ENCODE measurements at places on chromosomes 16 and 17.

DNA sequence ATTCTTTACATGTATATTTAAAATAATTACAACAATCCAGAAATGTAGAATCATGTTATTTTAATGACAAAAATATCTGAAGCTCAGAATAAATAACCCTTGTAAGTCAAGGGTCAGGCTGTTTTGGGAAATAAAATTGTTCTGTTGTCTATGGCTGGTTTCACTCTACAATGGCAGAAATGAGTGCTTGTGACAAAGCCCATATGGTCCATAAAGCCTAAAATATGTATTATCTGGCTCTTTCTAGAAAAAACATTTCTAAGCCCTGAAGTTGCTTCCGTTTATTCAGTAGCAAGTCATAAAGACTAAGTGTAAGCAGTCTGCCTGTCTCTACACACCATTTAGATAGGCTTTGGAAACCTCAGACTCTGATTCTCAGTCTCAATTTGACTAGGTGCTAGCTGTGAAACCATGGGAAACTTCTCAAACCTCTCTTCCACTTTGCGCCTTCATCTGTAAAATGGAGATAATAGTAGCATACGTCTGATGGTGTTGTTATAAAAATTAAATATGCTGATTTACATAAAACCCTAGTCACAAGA is 365.7 kb upstream of the CA10 start:
- no peak for DNase-seq

DNA sequence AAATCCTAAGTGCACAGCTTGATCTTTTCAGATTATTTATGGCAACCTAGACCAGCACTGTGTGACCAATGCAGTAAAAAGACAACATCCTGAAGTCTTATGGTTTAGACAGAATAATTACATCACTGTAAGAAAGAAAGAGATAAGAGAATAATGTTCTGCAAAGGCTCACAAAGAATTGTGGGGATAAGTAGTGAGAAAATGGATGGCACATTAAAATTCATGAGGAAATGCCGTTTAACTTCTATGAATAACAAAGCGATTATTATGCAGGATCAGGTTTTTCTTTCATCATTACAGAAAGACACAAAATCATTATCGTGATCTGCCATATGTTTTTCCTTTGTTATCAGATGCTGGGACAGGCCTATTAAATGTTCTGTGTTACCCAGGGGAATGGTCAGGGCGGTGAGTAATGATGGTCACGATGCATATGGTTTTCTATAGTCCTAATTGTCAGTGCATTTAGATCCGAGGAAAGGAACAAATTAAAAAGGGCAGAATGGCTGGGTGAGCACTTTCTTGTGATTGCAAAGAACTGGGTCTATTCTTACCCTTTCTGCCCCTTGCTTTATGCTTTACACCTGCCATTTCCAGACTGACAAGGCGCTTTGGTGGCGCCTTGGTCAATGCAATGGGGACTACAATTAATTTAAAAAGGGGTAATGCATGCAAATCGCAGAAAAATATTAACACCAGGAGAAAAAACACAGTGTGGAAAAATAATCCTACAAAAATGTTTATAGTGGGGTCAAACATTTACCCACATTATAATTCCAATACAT is 18.1 kb upstream of the DHX40 start:
- DNase-seq = no peak

DNA sequence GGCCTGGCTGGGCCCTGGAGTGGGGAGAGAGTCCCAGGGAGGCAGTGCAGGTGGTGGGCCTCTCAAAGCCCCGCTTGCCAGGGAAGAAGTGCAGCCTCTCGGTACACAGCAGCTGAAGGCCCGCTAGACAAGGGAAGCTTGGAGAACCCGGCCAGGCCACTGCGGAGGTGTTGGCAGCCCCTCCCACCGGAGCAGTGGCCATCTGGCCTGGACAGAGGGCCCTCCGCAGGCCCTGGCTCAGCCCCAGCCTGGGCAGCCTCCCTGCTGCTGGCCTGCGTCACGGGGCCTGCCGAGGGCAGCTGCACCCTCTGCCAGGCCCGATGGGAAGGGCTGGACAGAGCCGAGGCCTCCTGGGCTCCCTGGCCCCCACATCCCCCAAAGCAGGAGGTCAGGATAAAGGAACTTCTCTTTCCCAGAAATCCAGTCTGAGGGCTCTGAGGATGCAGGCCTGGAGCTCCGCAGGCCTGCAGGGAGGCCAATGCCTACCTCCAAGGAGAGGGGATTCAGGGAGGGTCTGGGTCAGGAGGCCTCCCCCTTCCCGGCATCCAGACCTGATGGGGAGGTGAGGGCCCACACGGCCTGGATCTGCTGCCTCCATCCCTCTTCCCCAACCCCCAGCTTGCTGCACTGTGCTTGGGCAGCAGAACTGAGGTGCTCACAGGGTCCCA is 4.3 kb downstream of the SPPL2C start:
- DNase-seq = no peak

DNA sequence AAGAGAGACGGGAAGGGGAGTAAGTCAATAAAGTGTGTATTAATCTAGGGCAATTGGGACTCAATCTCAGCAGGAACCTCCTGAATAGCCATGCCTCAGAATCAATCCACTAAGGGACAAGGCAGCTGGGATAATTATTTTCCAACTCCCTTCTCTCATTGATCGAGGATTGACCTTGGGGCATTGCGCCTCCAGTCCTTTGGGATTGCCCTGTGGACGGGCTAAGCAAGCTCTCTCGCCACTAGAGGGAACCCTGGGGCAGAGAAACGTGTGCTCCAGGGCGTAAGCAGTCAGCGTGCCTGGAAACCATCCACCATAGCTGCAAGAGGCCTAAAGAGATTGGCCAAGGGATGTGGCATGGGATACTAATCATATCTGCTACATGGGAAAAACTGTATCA is 53.9 kb upstream of the ERCC4 start:
- DNase-seq = peak; percentile 40

GRCh38 chr16:46859719-46860152 is 24.4 kb upstream of the GPT2 start:
- DNase-seq = no peak

GRCh38 chr16:11250091-11250785 is 5.8 kb downstream of the SOCS1 start:
- peak; percentile 51 for DNase-seq
